ENCODE measurements at places on chromosomes 7 and 10. TPM values are rescaled to one million over a fixed set of nuclear protein-coding genes. Genes with fewer than 3 reads are reported as not detected.

ACTL6B gene
- total RNA-seq = not detected

FAM131B gene
- total RNA-seq = 1.8 TPM

ATRNL1 gene
- total RNA-seq = not detected

GRID2IP gene
- total RNA-seq = 0.05 TPM

RAMP3 gene
- total RNA-seq = not detected

SPDYE5 gene
- total RNA-seq = not detected

PUS7 gene
- total RNA-seq = 31.9 TPM

PALD1 gene
- 5.4 TPM for total RNA-seq

CCL26 gene
- 0.39 TPM for total RNA-seq

SLC29A4 gene
- 1.0 TPM for total RNA-seq

HDAC9 gene
- 0.69 TPM for total RNA-seq

SH2D4B gene
- 0.11 TPM for total RNA-seq

TRPV5 gene
- total RNA-seq = not detected

MYH16 gene
- not detected for total RNA-seq
